M059J (cell line): ENCODE measurements at places on chromosomes 12 and 14. TPM values are rescaled to one million over a fixed set of nuclear protein-coding genes. Genes with fewer than 3 reads are reported as not detected.

Gene PRR4
- not detected in 2 replicates for total RNA-seq

DNA sequence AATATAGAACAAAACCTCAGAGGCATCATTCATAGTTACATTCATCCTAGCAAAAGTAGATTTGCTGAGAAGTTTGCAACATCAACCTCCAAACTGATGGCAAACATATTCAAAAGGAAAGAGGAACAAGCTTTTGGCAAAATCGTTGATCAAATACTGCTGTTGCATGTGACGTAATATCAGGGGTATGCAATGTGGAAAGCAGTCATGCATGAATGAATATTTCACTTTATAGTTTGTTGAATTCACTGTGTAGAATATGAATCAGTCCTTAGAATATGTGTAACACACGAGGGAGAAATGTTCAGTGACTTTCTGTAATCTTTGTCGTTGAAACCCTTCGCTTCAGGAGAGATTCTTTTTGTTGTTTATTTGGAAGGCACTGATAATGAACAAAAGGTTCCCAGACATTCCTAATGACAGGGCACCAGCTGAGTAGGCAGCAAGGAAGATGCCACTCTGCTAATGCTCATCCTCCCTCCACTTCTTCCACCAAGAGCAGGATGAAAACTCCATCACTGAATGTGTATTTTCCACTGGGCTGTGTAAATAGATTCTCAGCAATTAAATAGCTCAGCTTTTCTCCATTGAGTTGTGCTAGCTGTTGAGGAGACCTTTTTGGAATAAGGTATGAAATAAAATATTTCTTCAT, 126.1 kb downstream of the PELI2 start:
- peak; percentile 79 for DNase-seq

DNA sequence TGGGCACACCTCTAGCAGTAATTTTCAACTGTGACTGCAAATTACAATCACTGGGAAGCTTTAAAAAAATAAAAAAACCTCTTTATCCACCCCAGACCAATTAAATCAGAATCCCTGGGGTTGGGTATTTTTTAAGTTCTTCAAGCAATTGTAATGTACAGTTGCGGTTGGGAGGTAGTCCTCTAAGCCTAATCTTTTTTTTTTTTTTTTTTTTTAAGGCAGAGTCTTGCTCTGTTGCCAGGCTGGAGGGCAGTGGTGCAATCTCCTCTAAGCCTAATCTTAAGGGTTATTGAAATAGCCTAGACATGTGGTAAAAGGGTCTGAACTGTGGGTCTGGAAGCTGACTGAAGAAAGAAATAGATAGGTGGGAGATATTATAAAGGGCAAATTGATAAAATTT, 230.5 kb downstream of the AKAP6 start:
- peak; percentile 13 for DNase-seq

- no peak for DNase-seq
These were observed 69.0 kb upstream of the GPHB5 start for GRCh38 chr14:63387711-63388110.

Gene KLRB1
- total RNA-seq, result not detected in 2 replicates

Gene EPYC
- total RNA-seq, result 0.17 TPM in 1 of 2 replicates, not detected in the other

- no peak for DNase-seq
These were observed 178.9 kb upstream of the DYRK2 start for GRCh38 chr12:67469666-67470065.

DNA sequence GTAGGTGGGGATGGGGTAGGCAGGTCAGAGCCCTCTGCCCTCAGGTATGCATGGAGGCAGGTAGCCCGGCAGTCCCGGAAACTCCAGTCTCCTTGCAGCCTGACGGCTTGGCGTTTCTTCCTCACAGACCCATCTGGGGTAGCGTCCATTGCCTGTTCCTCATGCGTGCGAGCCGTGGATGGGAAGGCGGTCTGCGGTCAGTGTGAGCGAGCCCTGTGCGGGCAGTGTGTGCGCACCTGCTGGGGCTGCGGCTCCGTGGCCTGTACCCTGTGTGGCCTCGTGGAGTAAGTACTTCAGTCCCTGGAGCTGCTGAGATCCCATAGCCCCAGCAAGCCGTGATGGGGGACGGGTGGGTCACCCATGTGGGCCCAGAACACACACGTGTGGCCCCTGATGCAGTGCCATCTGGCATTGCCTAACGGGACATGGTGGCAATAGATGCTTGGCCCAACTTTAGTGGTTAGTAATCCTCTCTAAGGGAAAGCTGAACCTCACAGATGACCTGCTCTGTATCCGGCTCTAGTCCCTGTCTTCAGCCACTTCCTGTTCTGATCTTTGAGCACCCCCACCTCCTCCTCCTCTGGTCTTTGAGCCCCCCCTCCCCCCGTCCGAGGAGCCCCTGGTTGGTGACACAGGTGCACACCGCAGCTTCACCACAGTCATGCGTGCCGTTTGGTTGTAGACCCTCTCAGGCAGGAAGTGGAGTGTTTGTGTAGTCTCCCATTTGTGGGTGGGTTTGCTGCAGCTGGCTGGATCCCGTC, 3.7 kb downstream of the SIVA1 start:
- DNase-seq, result no peak

GRCh38 chr12:100669922-100670321, 96.4 kb downstream of the GAS2L3 start:
- DNase-seq, result no peak

GRCh38 chr14:97070259-97070658, 273.1 kb downstream of the VRK1 start:
- DNase-seq, result no peak

DNA sequence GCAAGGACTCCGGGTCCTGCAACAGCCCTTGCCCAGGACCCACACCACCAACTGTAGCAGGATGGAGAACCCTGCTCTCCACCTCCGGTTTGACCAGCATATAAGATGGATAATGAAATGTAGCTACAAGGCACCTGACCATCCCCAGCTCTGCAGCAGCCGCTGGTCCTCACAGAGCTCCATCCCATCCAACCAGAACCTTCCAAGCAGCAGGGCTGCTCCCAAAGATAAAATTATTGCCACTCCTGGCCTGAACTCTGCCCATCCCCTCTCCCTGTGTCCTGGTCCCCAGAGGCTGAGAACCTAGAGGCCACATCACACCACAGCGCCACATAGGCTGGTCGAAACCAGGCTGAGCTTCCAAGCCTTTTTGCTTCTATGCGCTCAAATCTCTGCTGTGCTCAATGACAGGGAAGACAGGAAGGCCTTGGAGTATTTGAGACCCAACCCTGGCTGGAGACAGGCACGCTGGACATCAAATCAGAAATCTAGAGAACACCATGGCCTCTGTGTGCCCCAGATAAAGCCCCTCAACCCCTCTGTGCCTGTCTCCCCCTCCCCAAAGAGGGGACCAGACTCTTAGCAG, 4.2 kb downstream of the CDK2AP1 start:
- DNase-seq, result no peak

DNA sequence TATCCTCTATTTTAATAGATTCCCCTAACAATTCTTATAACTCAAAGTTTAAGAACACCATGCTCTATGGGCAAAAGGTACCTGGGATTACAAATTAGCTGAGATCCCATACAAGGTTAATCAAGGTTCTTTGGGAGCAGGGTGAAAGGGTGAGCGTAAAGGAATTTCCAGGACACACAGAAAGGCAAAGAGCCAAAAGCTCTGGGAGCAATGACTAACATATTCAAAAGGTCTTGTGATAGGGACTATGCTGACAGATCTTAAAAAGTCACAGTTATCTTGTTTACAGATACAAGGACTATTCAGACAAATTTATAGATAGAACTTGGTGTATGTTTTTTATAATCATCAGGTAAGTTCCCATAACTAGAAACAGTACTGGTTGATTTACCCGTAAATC, 19.5 kb upstream of the PPFIBP1 start:
- DNase-seq, result peak; percentile 66

GRCh38 chr12:64937452-64937851, 113.0 kb downstream of the TBC1D30 start:
- no peak for DNase-seq

DNA sequence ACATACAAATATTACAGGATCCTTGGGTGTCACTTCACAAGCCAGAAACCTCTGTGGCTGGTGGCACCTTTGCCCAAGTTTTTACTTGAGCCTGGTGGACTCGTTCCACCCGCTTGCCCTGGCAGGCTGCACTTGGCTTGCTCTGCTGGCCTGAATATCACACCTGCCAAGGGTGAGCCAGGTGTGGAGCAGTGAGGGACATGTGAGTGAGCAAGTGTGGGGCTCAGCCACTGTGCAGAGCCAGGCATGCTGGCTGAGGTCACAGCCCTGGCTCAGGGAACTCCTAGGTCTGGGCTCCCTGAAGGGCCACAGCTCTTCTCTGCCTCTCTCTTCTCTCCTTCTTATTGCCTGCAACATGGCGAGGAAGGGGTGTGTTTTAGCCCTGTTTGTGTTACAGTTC, 82.0 kb downstream of the SLC16A7 start:
- DNase-seq, result no peak

DNA sequence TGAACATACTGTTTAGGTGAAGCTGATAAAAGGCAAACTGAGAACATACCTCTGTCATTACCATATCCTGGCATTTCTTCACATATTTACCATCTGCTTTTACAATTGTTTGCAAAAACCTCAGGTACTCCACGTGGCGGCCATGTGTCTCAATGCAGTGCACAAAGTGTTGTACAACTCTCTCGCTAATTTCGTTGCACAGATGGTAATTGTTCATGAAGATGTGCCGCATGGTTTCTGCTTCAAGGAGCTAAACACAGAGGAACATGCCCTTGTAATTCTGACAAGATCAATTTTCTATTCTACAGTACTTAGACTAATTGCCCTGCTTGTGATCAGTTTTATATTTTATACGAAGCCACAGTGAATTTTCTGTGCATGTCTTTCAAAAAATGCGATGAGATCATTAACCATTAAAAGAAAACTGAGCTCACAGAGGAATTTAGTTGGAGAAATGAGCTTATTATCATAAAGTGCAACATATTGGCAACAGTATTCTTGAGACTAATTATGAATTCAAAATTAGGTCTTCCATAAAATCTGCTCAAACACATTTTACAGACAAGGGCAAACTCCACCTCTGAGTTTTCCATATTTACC, 233.8 kb downstream of the ITPR2 start:
- DNase-seq, result no peak

DNA sequence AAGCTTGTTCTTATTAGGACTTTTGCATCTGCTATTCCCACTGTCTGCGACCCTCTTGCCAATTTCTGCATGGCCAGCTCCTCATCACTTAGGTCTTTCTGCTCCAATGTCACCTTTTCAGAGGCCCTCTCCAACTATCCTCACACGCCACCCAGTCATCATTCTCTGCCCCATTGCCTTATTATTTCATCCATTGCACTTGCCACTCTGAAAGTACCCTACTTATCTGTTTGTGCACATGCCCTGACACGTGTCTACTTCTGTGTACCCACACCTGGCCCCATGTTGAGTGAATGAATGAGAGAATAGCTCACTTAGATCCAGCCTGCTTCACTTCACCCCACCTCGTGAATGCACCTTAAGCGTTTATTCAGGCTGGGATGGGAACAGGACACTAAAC, 218.7 kb upstream of the TBX3 start:
- no peak for DNase-seq

DNA sequence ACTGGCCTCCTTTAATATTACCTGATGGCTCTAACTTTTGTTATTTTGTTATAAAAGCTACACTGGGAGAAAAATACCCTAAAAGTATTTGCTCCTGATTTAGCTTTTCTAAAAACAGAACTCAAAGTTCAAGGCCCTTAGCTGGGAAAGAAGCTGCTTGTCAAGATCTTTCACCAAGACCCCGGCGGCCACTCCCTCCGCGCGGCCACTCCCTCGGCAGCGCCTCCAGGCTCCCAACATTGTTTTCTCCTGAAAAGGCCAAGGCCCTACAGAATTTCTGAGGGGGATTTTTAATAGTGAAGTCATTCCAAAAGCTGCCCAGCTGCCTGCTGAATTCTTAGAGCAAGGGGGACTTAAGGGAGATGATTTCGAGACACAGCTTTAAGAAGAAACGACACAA, 96.4 kb downstream of the NTN4 start:
- no peak for DNase-seq

DNA sequence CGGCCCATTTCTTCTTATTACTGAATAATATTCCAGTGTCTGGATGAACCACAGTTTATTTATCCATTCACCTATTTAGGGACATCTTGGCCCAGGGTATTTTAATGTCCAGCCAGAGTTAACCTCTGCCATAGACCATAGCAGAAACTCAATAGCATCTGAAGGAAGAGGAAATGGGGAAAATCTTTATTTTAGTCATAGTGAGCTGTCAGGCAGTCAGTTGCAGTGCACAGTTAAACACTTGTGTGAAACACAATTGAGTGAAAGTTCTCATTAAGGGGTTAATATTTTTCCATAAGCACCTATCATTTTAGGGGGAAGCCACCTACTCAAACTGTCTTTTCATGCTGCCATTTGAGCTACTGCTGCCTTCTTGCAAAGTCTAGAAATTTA, 197.3 kb upstream of the PPFIA2 start:
- no peak for DNase-seq

GRCh38 chr12:77679686-77680085, 151.0 kb upstream of the NAV3 start:
- peak; percentile 78 for DNase-seq

Gene MYH6
- not detected in 2 replicates for total RNA-seq

Gene KRT83
- total RNA-seq, result 0.22 TPM in 1 of 2 replicates, not detected in the other

- DNase-seq, result no peak
These were observed 69.9 kb upstream of the C14orf180 start for GRCh38 chr14:104509673-104510072.

GRCh38 chr12:26401874-26402273, 206.5 kb downstream of the SSPN start:
- DNase-seq, result no peak

DNA sequence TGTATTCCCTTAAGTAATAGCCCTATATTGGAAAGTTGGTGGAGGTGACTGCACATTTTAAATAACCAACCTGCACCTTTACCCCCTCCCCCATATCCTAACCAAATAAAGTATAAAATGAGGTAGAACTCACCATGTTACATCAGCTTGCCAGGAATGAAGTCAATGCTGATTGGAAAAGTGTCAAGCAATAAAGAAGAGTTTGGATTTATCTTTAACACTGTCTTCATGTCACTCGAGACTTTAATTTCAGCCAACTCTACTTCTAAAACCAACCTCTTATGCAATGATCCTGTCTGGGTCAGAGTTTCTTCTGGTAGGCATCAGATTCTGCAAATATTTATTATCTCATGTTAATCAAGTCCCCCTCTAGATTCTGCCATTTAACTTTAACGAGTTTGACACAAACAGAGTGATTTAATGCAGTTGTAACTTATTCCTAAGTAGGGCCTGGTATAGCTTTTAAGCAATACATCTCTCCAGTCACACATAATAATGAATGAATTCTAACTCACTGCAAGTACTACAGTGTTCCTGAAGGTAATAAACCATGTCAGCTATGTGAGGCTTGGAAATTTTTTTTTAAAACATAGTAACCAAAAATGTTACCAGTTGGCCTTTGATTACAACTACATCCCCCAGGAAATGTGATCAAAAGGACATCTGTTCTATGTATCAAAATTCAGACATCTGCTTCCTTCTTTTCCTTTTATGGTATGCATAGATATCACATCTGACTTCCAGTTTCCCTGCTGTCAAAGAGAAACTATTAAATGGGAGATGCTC, 98.7 kb downstream of the ERGIC2 start:
- DNase-seq, result no peak
